GM13976 (cell line): ENCODE measurements at places on chromosomes 5 and 9.

DNA sequence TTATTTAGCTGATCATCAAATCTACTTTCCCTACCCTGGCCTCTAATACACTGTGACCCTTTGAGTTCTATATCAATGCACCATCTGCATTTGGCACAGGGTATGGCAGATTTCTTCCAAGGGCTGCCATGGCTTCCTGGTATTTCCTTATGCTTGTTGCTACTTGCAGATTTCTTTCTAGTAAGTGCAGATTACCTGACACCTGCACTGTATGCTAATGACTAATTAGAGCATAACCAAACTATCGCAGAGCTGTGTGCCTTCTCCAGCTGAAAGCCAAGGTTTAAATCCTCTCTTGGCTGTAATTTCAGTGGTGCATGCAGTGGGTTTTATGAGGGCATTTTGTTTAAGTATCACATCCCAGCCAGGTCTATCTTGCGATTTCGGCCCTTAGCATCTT lies 293.7 kb downstream of the KIF4B start:
- DNase-seq, result no peak

DNA sequence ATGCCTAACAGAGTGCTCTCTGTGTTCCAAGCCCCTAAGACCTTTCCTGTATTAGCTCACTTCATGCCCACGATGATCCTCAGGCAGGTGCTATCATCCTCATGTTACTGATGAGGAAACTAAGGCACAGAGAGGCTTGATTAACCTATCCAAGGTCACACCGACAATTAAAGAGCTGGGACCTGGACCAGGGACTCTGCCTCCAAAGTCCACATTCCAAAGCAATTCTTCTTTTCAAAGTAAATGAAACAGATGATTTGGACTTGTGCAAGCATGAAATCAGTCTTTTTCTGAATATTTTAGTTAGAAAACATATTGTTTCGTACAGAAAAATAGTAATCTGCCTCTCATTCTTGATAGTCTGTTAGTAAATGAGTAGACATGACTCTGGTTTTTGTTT lies 18.1 kb upstream of the RASEF start:
- DNase-seq, result no peak

GRCh38 chr5:124235576-124235975 lies 510.9 kb downstream of the ZNF608 start:
- DNase-seq, result no peak

GRCh38 chr5:179219661-179220620 lies 125.3 kb downstream of the ADAMTS2 start:
- DNase-seq, result no peak

- peak; percentile 45 for DNase-seq
Observed at GRCh38 chr5:133957591-133957990, 10.8 kb downstream of the C5orf15 start.

DNA sequence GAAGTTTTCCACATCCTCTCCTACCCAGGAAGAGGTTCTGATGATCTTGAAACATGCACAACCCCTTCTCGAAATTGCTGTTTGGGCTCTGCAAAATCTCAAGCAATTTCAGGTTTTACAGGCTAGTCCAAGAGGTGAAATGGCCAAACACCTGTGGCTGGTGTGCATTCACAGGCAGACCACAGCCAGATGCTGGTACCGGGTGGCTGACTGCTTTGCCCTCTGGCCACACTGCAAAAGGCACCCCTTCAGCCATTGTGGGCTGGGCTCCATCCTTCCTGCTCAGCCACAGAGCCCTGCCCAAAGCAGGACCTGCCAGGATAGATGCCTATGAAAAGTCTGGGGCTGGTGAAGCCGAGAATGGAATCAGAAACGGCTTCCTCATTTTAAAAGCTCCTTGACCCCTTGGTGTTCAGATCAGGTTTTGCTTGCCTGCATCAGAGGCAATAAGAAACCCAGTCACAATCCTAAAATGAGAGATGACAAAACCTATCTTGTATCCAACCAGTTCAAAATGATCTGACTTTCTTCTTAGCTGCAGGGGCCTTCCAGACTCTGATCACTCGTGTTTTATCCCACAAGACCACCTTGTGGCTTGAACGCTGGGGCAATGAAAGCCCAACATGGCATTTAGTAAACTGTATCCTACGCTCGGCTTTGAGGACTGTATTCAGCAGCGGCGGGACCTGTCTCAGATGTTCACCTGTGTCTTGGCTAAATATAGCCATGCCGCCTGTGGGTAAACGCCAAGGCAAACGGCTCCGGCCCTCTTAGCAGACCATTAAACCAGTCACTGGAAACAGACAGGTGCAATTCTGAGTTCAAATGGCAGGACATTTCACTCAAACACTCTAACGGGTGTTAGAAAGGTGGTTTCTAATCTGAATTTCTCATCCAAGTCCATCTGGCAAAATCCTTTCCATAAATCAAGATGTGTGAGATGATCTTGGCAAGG lies 49.6 kb downstream of the EPB41L4B start:
- no peak for DNase-seq

DNA sequence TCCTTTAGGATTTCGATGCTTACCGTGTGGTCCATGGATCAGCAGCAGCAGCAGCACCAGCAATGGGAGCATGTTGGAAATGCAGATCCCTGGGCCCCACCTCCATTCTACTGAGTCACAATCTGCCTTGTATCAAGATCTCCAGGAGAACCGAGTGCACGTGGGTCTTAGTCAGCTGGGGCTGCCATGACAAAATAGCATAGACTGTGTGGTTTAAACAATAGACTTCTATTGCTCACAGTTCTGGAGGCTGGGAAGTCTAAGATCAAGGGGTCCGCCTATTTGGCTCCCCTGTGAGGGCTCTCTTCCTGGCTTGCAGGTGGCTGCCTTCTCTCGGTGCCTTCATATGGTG lies 1.3 kb upstream of the PROP1 start:
- no peak for DNase-seq

- DNase-seq, result no peak
Observed at GRCh38 chr5:2524620-2525019, 226.9 kb downstream of the IRX2 start.

DNA sequence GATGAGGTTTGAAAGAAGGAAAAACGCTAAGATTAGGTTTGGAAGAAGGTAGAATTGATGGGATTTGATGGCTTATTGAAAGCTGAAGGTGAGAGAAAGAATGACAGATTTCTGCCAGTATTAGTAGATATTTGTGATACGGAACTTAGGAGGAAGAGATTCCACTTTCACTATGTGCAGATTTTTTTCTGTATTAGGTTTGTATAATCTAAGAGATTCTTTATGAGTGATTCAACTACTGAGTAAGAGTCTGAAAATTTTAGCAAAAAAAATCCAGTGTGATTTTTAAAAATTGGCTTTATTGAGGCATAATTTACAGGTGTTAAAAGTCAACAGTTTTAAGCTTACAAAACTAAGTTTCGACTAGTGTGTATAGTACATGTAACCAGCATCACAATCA lies 54.1 kb downstream of the AP3S1 start:
- DNase-seq, result no peak

- DNase-seq, result peak; percentile 50
Observed at GRCh38 chr5:75335952-75336614, 937 bp upstream of the HMGCR start.

- DNase-seq, result no peak
Observed at GRCh38 chr5:135214897-135215616, 181.0 kb upstream of the PITX1 start.

DNA sequence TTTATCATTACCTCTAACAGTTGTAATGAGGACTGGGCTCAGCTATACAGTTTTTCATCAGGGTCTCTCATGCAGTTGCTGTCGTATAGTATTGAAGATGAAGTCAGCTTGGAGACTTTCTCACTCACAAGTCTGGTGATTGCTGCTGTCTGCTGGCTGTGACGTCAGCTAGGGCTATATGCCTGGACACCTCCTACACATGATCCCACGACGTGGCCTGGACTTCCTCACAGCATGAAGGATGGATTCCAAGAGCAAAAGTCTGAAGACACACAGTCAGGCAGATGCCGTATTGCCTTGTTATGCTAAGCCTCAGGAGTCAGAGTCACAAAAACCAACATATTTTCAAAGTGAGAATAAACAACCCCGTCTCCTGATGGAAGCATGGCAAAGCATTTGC lies 193.3 kb downstream of the LURAP1L start:
- DNase-seq, result no peak

GRCh38 chr5:14184725-14185124 lies 41.6 kb downstream of the TRIO start:
- no peak for DNase-seq

DNA sequence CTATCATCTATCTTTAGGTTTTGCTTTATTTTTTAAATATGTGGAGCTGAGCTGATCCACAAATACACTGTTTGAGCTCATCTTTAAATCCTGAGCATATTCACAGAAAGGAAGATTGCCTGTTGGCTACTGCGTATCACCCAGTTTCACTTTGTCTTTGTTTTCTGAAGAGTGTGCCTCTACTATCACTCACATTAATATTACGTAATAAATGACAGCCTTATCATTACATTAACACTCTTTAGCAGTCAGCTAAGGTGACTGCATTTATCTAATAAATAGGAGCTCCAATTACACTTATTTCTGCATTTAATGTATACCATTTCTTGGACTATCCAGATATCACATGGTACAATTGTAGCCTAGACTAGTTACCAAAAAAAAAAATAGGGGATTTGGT lies 511.7 kb downstream of the NR2F1-AS1 start:
- no peak for DNase-seq

DNA sequence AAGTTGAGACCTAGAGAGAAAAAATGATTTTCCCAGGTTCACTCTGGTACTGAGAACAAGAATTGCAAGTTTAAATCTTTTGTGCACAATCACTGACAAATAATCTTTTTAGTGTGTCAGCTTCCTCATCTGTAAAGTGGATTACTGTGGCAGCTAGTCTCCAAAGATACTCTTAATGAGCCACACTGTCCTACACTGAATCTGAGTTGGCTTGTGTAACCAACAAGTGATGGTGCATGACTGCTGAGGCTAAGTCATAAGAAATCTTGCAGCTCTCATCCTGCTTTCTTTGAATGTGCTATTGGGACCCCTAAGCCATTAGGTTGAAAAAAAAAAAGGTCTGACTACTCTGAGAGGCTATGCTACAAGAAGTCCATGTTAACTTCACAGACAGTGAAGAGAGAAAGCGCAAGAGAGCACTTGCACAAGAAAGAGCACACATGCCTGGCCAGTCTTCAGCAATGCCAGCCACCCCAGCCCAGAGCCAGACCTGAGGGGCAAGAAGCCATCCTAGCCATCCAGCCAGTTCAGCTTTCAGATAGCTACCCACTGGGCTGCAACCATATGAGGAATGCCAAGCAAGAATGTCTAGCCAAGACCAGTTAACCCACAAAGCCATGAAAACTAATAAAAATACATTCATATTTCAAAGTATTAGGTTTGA lies 419.4 kb downstream of the RAB3C start:
- DNase-seq, result no peak

DNA sequence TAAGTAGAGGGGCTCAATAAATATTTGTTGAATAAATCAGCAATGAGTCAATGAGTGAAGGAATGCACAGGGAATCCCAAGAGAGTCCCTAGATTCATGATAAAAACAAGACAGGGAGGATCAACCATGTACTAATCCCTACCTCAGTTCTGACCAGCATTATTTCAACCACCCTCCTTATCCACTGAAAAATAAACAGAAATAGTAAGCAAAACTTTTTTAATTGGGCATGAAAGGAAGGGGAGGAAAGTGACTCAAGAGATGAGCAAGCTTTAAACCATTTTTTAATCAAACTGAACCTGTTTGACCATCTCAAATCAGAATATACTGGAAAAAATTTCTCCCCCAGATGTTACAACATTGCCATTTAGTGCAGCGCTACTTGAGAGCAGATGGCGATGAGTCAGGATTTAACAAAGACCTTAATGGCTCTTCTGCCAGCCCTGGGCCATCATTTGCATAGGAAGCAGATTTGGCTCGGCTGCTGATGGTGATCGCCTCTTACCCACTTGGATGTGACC lies 194.8 kb upstream of the SLC30A5 start:
- DNase-seq, result no peak
